AG09319 (cell line): ENCODE measurements at places on chromosomes 4 and X.

- no peak for DNase-seq
These were observed 120.5 kb downstream of the ENPP6 start for GRCh38 chr4:184097241-184097605.

DNA sequence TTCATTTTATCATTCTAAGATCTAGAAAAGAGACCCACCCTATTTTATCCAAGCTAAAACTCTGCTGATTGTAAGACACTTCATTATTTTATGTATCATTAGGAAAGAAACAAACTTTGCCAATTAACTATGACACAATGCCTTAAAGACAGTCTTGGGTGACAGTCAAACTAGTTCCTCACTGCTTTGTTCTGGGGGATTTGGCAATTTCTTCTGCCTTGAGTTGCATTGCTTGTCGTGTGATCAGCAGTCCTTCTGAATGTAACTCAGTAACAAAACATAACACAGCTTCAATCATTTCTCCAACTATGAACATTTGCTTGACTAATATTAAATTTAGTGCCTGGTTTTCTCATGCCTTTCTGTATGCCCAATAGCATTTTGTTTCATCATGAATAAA is 577.9 kb upstream of the DIPK2B start:
- DNase-seq = no peak

DNA sequence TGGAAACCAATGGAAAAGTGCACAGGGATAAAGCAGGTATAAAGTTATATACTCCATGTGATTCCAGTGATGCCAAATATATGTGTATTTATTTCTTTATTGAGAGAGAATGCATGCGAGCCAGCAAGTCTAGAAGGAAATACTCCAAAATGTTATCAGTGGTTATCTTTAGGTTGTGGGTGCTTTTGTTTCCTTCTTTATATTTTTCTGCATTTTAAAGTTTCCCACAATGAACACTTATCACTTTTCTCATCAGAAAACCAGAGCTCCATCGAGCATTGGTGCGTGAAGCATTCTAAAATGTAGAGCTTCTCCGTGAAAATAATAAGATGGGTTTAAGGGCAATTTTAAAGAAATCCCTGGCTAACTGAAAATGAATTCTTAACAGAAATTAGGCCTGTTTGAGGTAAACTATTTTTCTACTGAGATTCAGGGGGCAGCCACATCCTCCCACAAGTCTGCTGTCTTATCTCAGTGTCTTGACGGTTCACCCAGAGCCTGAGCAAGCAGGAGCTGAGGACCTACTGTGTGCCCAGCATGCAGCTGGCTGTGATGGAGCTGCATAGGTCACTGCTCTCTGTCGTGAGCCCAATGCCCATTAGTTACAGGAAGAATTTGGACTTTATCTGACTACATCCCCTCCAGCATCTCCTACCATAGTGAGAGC is 18.7 kb upstream of the CD40LG start:
- no peak for DNase-seq

- DNase-seq = no peak
These were observed 1.8 kb downstream of the FRMPD4 start for GRCh38 chrX:12139934-12140611.

DNA sequence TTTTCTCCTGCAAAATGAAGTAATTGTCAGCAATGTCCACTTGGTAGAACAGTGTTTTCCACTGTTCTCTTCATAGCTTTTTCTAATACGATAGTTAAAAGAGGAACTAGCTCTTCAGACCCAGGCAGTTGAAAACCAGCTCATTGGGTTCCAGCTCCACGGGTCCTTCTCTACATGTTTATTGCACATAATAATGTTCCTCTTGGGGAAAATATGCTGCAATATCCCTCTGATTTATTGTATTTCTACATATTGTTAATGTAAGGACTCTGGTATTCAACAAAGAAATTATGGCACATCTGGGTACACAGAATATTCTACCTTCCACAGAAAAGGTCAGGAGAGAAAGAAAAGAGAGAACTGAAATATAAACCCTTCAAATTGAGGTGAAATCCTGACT is 473.4 kb downstream of the TRIML1 start:
- DNase-seq = no peak

GRCh38 chr4:79290376-79290775 is 35.5 kb downstream of the NAA11 start:
- DNase-seq = no peak

DNA sequence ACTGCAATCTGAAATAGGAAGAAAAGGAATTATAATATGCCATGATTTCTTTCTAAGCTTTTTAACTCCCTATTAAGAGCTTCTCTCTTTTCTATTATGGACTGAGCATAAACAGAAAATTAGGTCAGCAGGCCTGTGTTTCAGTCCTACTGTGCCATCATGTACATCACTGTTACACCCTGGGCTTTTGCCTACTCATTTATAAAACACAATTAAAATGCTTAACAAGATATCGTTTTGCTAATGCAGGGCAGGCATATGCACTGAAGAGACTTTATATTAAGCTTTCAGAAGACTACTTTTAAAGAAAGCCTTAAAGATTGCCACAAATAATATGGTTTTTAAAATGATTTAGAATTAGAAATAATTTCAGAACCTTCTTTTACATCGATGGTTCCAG is 828 bp upstream of the BBS12 start:
- no peak for DNase-seq

DNA sequence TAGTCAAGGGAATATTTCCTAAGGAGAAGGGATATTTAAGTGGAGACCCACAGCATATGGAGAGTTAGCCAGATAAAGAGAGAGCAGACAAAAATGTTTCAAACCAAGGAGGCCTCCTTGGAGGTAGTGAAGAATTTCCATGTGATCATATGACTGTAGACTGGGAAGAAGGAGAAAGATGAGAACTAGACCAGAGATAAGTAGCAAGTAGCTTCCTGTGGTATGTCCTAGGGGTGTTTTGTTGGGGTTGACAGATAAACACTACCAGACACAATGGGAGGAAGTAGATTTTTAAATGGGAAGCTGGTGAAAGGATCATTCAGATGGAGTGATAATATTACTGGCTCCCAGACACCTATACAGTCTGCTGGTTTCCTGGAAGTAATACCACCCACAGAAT is 13.6 kb downstream of the SYAP1 start:
- no peak for DNase-seq

GRCh38 chrX:153878969-153879653 is 6.9 kb downstream of the L1CAM start:
- DNase-seq = no peak

DNA sequence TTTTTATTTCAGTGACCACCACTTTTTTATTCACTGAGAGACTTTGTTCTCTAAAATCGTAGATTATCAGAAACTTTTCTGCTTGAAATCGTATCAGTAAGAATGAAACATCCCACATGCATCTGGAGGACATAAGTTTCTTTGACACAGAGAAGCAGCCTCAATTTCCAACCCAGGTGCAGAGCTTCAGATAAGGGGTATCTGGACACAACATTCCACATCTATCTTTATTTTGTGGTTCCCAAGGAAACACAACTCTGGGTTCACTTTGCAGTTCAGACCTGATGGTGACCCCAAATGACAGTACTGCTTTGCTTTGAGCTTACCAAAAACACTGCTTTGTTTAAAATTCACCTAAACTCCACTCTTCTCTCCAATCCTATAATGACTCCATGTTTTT is 1.3 kb upstream of the CLCN5 start:
- no peak for DNase-seq

DNA sequence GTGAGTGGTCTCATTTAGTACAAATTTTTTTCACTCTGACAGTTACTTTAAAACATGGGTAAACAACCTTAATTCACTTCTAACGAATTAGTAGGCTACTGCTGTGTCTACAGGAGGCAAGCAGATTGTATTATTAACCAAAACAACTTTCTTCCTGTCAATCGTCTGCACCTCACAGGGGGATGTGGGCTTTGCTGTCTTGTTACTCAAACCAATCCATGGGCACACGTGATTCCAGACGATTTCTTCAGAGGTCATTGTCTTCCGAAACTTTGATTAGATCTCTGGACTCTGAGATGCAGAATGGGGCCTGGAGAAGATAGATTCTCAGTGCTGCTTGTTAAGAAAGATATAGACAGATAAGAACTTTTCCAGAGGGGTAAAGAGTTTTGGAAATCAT is 327.8 kb downstream of the DHX15 start:
- DNase-seq = no peak

DNA sequence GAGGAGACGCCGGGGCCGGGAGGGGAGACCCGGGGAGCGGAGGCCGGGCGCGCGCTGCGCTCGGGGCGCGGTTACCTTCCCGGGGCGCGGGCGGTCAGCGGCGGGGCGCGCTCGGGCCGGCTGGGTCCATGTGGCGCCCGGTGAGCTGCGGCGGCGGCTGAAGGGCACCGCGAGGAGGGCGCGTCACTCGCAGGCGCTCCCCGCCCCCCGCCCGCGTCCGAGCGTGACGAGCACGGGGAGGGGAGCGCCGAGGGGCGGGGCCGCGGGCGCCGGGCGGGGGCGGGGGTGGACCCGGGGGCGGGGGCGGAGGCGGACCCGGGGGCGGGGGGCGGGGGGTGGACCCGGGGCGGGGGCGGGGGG is at the start of gene CPLX1:
TSS of gene CPLX1 (minus strand) at position 159 of the 360 bp plus-strand sequence. CDS start 1,607 bp downstream, outside the sequence.
- DNase-seq = no peak

- no peak for DNase-seq
These were observed 64.8 kb downstream of the KIF4A start for GRCh38 chrX:70354716-70355115.

- DNase-seq = no peak
These were observed 761 bp downstream of the FGFRL1 start for GRCh38 chr4:1012034-1012739.

DNA sequence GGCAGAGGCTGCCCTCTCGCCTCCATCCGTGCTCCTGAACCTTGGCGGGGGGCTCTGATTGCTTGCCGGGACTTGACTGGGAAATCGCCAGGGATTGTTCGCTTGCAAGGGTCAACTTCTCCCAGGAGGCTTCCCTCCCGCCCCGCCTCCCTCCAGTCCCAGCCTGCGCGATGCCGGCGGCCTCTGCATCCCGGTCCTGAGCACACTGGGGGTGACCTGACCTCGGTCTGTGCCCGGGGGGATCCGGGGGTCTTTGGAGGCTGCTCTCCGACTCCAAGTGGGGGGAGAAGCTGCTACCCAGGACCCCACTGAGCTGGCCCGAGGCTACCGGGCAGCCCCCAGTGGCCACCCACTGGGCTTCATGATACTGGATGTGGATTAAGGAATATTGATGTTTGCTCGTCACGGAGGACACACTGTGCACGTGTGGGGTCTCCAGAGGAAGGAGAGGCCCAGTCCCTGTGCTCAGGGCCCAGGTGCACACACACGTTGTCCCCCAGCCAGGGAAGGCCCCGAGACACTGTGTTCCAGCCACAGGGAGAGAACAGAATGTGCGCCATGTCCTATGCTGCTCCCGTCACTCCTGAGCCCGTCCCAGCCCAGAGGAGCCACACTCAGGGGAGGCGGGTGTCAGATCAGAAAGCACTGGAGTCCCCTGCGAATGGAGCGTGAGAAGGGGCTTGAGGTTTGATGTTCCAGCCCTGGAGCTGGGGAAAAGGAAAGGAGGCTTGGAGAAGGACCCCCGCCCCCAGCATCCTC is 55.9 kb upstream of the NKX1-1 start:
- DNase-seq = no peak

- no peak for DNase-seq
These were observed 63.9 kb downstream of the TSC22D3 start for GRCh38 chrX:107711521-107712181.

GRCh38 chrX:24025741-24026403 is 1.1 kb downstream of the KLHL15 start:
- peak; percentile 32 for DNase-seq

GRCh38 chrX:22365460-22365859 is 92.7 kb downstream of the CBLL2 start:
- peak; percentile 2 for DNase-seq

GRCh38 chr4:74471264-74471663 is 26.3 kb downstream of the AREG start:
- DNase-seq = no peak

- DNase-seq = no peak
These were observed 81.1 kb upstream of the STK26 start for GRCh38 chrX:131942034-131942433.

DNA sequence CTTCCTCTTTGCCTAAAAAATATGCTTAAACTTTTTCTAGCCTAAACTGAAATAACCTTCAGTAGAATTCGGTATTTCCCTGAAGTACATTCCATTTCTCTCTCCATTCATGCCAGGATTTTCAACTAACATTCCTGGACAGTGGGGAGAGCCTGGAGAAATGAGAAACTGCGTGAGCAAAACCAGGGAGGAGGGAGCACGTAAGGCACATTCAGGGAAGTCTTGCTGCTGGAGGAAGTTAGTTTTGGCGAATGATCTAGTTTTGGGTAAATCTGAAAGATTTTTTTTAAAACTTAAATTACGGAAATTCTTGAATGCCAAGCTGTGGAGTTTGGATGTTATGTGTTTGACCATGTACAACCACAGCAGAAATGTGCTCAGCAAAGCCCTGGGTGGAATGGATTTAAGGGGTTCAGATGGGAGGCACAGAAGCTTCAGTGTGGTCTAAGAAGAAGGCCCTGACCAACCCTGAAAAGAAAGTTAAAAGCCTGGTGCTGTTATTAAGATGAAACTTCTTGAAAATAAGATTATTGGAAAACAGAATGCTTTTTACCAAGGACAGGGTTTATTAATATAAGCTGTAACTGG is 347.8 kb downstream of the ANK2 start:
- DNase-seq = peak; percentile 45

GRCh38 chr4:108729731-108730130 is 33.1 kb downstream of the ETNPPL start:
- DNase-seq = no peak

DNA sequence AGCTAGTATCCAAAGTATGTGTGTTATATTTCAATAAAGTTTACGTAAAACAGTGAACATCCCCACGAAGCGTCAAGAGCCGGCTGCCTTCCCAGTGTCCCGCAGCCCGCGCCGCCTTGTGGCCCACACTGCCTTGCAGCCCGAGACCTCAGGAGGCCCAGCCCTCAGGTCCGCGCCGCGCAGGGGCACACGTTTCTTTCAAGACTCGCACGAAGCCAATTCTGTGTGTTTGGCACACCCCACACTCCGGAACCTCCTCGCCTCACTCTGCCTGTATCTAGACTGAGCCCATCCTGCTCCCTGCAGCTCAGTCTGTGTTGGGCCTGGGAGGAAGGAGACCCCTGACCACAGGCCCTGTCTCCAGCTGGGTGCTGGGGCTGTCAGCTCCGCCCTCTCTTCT is 5.8 kb downstream of the LRPAP1 start:
- DNase-seq = no peak

- DNase-seq = peak; percentile 59
These were observed 62.2 kb downstream of the EVC start for GRCh38 chr4:5773271-5773555.

GRCh38 chr4:10082459-10083272 is 33.9 kb downstream of the WDR1 start:
- DNase-seq = no peak

GRCh38 chrX:5431823-5432222 is 796.8 kb downstream of the NLGN4X start:
- DNase-seq = no peak
